ENCODE measurements at places on chromosomes 12 and 14.

DNA sequence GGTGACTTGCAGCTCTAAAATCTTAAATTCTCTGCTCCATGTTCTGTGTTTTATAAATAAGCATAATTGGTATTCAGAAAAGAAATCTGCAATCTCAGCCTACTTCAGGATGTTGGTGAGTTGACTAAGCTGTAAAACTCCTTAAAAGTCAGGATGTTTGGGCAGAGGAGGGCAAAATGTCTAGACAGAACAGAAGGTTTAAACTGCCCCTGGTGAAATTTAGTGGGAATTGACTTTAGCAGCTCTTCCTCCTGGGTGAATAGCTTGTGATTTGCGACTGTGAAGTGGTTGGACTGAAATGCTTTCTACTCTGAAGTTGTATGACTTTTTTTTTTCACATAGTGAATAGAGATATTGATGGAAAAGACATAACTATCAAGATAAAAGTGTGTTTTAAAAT, 85.8 kb downstream of the CAND1 start:
- DNase-seq: no peak

GRCh38 chr14:31291210-31291609, 83.6 kb upstream of the HECTD1 start:
- peak; percentile 13 for DNase-seq

DNA sequence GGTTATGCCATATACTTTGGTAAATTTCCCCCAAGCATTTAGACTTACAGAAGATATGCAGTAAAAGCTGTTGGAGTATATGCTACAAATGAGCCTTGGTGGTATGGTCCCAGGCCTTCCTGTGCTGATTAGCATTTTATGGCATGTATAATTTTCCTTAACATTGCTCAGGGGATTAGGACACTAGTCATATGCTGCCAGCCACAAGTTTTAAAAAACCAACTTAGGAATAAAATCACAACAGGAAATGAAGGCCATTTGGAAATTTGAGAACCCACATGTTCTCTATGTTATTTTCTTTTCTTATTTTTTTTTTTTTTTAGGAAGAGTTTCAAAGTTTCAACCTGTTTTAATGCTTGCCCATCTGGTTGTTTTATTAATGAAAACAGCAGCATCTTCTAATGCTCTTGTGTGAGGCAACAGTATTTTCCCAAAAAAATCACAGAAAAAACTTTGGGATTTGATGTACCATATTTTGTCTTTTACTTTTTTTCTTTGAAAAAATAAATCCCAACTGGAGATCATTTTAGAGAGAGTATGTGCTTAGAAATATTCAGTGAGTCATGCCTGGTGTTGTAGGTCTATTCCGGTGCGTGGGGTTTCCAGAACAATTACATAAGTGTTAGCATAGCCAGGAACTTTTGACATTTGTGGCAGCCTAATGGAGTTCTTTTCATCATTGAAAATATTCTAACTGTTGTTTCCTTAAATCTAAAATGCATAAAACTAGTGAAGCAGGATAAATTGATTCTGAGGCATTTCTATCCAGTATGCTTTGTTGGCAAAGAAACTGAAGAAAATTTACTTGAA, 21.7 kb upstream of the DUSP6 start:
- peak; percentile 38 for DNase-seq

DNA sequence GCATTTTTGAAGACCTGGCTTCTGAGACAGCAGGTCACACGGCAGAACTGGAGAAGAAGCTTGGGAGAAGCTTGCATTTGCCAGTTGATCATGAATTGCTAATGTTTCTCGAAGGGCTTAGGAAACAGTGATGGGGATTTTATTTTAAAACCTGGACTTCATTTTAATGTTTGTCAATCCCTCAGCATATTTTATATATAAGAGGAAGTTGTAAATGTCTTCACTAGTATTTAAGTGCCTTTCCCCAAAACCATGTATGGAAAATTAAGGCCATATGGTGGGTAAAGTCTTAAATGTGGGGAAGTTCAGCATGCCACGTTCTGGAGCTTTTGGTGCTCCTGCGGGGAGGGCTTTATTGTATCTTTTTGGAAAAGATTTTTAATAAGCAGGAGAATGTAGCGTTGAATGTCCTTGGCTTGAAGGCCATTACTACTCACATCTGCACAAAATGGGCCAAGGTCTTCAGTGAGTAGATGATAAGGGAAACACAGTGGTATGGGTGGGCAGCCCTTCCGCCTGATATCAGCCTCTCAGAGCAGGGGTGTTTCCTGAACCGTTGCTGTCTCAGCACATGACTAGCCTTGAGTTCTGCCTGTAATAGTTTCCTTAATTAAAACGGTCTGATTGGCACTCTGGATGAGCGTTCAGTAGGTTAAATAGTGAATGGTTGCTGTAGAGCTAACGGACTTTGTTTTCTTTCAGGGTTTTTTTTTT, 511.4 kb downstream of the PCNX1 start:
- no peak for DNase-seq

GRCh38 chr12:106139422-106140171, 843 bp upstream of the NUAK1 start:
- DNase-seq: peak; percentile 79

GRCh38 chr12:117300174-117300573, 61.3 kb downstream of the NOS1 start:
- peak; percentile 46 for DNase-seq

GRCh38 chr12:85182699-85183098, 97.3 kb upstream of the ALX1 start:
- peak; percentile 99 for DNase-seq

- no peak for DNase-seq
Observed at GRCh38 chr14:59213368-59214315, 25.2 kb downstream of the DAAM1 start.

DNA sequence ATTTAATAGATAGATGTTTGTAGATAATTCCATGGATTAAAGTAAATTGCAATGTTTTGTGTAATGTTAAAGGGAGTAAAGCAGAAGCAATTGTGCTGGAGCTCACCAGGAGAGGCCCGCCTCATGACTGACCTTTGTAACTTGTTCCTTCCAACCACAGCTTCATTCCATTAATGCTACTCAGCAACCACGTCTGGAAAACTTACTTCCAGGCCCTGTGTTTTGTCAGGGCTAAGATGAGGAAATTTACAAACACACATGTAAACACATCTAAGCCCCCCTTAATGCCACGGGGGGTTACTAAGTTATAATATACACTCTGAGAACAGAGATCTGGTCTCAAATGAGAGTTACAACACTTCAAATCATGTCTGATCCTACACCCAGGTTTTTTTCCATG, 12.4 kb downstream of the LUM start:
- DNase-seq: peak; percentile 37

DNA sequence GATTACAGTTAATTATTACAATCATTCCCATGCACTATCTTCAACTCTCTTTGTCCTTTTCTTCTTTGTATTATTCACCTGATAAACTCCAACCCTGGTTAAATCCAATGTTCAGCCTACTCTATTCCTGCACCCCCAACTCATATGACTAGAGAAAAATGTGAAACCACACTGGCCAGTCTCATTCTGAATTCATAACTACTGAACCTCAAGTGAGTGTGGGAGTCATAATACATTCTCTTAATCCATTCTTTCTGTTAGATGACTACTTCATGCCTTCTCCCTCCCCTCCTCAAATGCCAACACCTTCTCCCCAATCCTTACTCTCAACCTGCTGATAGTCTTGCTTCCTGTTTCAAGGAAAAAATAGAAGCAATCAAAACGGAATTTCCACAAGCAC, 22.3 kb upstream of the ITPR2 start:
- no peak for DNase-seq

DNA sequence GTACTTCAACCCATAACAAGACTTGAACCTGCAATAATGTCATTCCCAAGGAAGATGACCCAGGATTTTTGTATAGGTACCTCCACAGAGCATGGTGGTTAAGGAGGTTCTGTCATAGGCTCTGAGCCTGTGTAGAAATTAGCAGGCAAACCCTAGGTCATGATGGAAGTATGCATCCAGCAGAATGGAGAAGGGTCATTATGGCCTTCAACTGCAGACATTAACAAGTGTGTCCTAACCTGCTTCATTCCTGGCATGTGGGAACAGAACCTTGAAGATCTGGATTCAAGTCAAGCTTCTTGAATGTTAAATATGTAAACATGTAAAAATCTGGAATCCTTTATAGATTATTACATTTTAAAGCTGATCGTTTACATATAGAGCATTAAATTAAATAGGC, 116.2 kb upstream of the SLC38A4 start:
- no peak for DNase-seq

DNA sequence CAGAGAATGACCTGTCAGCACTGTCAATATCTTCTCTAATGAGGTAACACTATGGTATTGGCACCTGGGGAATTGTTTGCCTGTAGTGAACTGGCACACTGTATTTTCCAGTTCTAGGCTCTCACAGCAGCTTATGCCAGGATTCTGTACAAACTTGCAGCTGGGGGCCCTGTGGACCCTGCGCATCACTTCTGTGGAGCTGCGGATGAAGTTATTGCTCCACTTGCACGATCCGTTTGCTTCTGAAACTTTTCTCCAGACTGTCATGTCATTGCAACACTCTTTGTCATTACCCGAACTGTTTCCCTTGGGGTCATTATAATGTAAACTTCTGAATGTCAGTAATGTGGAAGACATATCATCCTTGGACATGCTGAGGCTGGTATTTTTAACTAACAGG, 3.9 kb downstream of the RNASE11 start:
- no peak for DNase-seq

- DNase-seq: no peak
Observed at GRCh38 chr12:43766291-43766690, 7.5 kb downstream of the IRAK4 start.

GRCh38 chr12:8069582-8069981, 3.4 kb upstream of the C3AR1 start:
- DNase-seq: no peak

DNA sequence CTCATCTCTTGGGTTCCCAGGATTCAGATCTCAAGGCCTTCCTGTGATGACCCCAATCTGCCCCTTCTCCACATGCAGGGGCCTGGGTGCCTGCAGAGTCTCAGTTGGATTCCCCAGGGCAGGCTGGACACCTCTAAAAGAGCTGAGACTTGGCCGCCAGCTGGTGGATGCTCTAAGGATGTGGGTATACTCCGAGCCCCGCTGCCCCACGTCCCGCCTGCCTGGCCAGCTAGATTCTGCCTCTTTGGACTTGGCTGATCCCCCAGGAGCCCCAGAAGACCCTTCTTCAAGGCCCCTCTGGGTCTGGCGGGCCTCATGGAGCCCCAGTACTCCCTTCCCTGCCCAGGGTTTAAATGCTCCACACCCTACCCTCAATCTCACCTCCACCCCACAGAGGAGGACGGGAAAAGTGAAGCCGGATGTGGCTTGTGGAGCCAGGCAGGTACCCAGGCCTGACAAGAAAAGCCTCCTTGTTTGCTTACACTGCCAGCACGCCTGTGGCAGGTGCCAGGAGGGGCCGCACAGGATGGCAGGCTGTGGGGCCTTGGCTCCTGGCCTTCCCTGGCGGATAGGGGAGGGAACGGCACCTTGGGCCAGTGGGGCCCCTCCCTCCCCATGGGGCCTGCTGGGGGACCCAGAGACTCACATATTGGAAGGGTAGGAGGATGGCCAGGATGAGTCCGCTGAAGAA, 15.1 kb downstream of the FAIM2 start:
- no peak for DNase-seq

DNA sequence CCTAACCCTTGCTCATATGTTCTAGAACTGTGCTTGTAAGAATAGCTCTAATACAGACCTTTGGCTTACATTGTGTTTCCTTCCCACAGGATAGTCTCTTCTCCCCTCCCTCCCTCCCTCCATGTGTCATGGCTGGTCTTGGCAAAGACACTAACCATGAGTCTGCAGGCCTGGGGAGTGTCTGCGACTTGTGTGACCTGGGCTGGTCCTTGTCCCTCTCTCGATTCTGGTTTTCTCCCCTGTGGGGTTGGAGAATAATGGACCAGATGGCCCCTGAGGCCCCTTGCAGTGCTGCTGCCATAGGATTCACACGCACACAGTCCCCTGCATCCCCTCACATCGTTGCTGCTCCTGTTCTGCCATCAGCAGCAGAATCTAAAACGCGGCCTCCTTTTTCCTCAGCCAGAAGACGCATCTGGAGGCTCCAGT, 30.3 kb downstream of the DEGS2 start:
- no peak for DNase-seq

GRCh38 chr12:51008329-51009055, 17.7 kb downstream of the SLC11A2 start:
- no peak for DNase-seq

DNA sequence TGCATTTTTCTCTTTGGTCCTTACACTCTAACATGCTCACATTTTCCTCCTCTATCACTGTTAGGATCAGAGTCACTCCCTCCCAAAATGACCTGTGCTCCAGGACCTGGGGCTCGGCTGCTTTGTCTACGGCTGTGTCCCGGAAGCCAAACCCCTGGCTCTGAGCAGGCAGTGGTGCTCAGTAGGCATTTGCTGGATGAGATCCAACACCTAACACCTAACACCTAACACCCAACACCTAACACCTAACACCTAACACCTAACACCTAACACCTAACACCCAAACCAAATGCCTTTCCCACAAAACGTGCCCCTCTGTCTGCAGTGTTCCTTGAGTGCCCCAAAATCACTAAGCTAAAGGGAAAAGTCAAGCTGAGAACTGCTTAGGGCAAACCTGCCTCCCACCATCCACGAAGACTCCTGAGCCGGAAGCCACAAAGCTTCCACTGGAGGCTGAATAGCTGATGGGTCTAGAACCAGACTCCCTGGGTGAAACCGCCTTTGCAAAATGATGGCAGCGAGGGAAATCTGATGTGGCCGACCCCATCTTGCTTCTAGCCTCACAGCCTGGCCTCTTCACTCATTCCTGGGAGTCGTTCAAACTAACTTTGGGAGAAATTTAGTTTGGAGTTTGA, 29.2 kb downstream of the HSP90AA1 start:
- DNase-seq: no peak

GRCh38 chr14:104865081-104865630, at the start of gene CEP170B:
Gene CEP170B, plus strand, starts transcription at chr14:104865268. Its CDS starts 3,183 bp downstream, at chr14:104868451.
- no peak for DNase-seq

GRCh38 chr12:8697120-8697475, 693 bp upstream of the RIMKLB start:
- DNase-seq: no peak

- DNase-seq: no peak
Observed at GRCh38 chr14:93090826-93091555, 24.7 kb downstream of the ITPK1 start.

DNA sequence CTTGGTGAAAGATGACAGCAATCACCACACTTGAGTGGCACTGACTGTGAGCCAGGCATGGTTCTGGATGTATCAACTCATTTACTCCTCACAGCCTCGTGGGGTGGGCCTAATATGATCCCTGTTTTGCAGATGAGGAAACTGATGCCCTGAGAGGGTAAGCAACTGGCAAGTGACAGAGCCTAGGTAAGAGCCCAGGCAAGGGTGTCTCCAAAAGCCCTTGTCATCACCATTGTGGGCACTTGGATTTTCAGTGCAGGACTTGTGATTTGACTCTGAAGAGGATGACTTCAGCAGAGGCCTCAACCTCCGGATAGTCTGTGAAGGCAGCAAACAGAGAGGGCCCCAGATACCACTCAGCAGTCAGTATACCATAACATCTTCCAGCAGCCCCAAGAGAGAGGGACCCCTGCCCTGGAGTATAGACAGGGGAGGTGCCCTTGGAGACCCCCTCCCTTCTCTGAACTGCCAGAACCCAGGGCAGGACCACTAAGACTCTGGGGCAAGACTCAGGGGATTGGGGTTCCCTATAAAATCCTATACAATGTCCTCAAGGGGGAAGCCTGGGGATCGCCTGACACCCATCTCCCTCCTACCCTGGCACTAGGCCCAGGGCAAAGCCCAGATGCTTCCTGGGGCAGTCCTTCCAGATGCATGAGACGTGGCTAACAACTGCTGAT, 7.1 kb upstream of the KRT5 start:
- DNase-seq: no peak

Data from Caki2 (cell line).